ENCODE measurements at places on chromosomes 3 and 15.

DNA sequence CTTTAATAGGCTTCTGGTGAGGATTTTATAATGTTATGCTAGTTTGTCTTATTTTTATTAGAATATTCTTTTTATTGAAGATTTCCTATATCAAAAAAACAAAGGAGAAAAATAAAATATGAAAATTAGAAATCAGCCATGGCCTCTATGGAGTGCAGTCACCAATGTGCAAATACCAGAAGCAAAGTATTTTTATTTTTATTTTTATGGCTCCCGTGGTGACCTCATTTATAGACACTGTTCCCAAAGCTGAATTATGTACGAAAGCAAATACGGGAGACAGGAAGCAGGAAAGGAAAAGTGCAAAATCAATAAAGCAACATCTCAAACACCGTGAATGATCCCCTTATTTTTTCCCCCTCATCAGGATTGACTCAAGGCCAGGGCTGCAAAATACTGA is 35.1 kb downstream of the DAZL start:
- H3K27ac ChIP-seq: no peak overlapping the region
- H3K4me1 ChIP-seq: no peaks in the 10 kb centered on the region
- no peak overlapping the region for H3K4me3 ChIP-seq
- no peaks in the 10 kb centered on the region for H3K36me3 ChIP-seq

DNA sequence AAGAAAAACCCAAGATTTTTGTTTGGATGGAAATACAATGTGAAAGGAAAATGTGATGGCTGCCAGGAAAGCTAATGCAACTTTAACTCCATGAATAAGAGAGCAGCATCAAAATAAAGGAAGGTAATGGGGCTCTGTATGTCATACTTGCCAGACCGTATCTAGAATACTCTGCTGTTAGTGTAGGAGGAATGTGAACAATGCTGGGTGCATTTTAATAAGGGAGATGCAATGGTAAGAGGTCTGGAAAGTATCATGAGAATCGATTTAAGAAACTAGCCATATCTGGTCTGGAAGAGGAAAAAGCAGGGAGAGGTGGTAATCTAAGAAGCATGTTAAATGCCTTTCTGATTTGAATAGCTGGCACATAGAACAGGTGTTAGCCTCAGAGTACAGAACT is 239.6 kb downstream of the GBE1 start:
- no peaks in the 10 kb centered on the region for H3K36me3 ChIP-seq
- no peaks in the 10 kb centered on the region for H3K27me3 ChIP-seq
- H3K4me1 ChIP-seq: no peaks in the 10 kb centered on the region
- no peak overlapping the region for H3K27ac ChIP-seq
- no peak overlapping the region for H3K4me3 ChIP-seq

- H3K4me3 ChIP-seq: no peak overlapping the region
- H3K27me3 ChIP-seq: no peaks in the 10 kb centered on the region
- H3K4me1 ChIP-seq: no peaks in the 10 kb centered on the region
Observed at GRCh38 chr3:119570229-119570628, 9.1 kb upstream of the ADPRH start.

DNA sequence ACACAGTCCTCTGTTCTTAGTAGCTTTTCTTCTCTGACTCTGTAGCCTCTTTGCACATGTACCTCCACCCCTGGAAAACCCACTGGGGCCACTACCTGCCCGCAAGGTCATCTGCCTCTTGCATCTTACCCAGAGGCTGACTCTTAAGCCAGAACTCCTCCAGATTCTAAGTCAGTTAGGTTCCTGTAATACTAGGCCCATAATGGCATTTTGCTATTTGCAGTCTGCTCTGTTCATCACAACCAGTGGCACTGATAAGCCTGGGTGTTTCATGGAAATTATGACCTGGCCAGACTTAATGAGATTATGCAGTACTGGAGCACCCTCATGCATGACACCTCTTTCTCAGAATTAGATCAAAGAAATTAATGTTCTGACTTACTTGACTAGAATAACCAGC is 31.7 kb upstream of the ATG7 start:
- H3K27ac ChIP-seq: no peak overlapping the region
- H3K4me3 ChIP-seq: no peak overlapping the region
- peaks cover 8% of the 10 kb centered on the region for H3K36me3 ChIP-seq

GRCh38 chr3:188403404-188403803 is 249.4 kb downstream of the LPP start:
- peaks cover 27% of the 10 kb centered on the region for H3K36me3 ChIP-seq
- H3K27me3 ChIP-seq: no peaks in the 10 kb centered on the region
- no peak overlapping the region for H3K4me3 ChIP-seq
- H3K27ac ChIP-seq: no peak overlapping the region

DNA sequence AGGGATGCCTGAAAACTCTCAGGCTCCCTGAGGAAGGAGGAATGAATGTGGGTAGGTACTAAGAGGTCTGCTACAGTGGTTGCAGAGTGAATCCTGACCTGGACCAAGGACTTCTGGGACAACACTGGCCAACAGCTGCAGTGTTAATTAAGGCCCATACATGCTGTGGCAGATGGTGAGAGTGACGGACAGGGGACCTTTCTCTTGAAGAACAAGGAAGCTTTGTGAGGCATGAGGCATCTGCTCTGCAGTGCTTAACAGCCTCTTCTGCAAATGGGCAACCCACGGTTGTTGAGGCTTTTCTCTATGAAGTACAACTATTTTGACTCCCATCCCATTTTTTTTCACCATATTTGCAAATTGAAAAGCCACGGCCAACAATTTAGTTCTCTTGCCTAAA is 26.6 kb upstream of the ACAN start:
- peaks cover 17% of the 10 kb centered on the region for H3K27me3 ChIP-seq
- DNase-seq: no peak
- H3K4me3 ChIP-seq: no peak overlapping the region
- H3K36me3 ChIP-seq: no peaks in the 10 kb centered on the region
- no peak overlapping the region for H3K27ac ChIP-seq

- no peak overlapping the region for H3K4me3 ChIP-seq
- H3K4me1 ChIP-seq: peaks cover 5% of the 10 kb centered on the region
- DNase-seq: no peak
- peaks cover 19% of the 10 kb centered on the region for H3K36me3 ChIP-seq
Observed at GRCh38 chr15:41669701-41670100, 9.5 kb downstream of the MGA start.

GRCh38 chr3:67683522-67683921 is 29.1 kb upstream of the SUCLG2 start:
- DNase-seq: no peak
- no peak overlapping the region for H3K27ac ChIP-seq

- H3K36me3 ChIP-seq: no peaks in the 10 kb centered on the region
- DNase-seq: no peak
- no peaks in the 10 kb centered on the region for H3K27me3 ChIP-seq
- H3K27ac ChIP-seq: no peak overlapping the region
Observed at GRCh38 chr15:96771035-96771434, 440.5 kb downstream of the NR2F2 start.

DNA sequence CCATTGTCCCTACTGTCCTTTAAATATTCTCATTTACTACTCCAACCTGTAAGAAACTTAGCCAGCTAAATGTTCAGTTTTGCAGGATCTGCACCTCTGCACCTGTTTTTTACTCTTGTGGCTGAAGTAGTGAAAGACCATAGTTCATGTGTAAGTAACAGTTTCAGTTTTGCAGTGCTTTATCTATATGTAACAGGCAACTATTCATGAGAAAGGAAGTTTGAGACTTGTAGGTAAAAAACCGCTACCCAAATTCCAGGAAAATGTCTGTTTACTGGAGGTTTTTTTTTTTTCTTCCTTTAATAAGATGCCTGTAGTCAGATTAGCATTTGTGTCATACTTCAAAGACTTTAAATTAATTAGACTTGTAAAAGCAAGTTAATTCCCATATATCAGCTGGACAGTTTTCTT is 25.4 kb upstream of the MBNL1 start:
- no peaks in the 10 kb centered on the region for H3K27me3 ChIP-seq
- H3K27ac ChIP-seq: no peak overlapping the region
- no peak overlapping the region for H3K4me3 ChIP-seq
- H3K4me1 ChIP-seq: no peaks in the 10 kb centered on the region

GRCh38 chr3:170528726-170529125 is 57.1 kb downstream of the SLC7A14 start:
- no peaks in the 10 kb centered on the region for H3K4me1 ChIP-seq
- no peak overlapping the region for H3K27ac ChIP-seq
- no peak for DNase-seq
- no peaks in the 10 kb centered on the region for H3K27me3 ChIP-seq
- H3K4me3 ChIP-seq: no peak overlapping the region

GRCh38 chr3:130968221-130968620 is 58.4 kb downstream of the ASTE1 start:
- no peaks in the 10 kb centered on the region for H3K4me1 ChIP-seq
- H3K27me3 ChIP-seq: no peaks in the 10 kb centered on the region
- H3K36me3 ChIP-seq: peaks cover 11% of the 10 kb centered on the region
- peak; percentile 21 for DNase-seq

DNA sequence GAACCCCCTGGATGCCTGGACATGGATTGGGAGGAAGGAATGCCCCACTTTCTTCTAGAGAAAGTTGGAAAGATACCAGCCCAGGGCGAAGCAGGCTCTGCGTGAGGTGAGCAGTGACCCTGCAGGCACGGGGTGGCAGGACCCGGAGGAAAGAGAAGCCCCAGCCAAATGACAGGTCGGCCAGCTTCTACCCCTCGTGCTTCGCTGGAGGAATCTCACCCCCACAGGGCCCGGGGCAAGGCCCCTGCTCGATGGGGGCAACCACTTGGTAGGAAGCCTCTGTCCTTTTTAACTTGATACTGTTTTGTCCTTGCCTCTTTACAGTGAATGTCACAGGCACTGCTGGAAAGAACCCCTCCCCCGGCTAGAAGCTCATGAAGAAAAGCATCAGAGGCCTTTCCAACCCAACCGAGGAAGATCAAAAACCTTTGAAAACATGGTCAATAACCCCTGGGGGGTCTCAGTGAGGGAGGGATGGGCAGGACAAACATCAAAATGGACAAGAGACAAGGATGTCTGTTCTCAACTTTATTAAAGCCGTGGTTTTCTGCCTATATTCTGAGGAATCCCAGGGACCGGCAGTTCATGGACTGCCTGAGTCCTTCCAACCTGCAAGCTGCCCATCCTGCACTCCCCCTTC is 54.4 kb downstream of the SH3BP5 start:
- H3K27ac ChIP-seq: no peak overlapping the region
- peaks cover 13% of the 10 kb centered on the region for H3K4me1 ChIP-seq
- DNase-seq: no peak
- no peak overlapping the region for H3K4me3 ChIP-seq

GRCh38 chr3:52036829-52037228 is 19.5 kb downstream of the DUSP7 start:
- peaks cover 2% of the 10 kb centered on the region for H3K4me1 ChIP-seq
- H3K27ac ChIP-seq: no peak overlapping the region
- H3K27me3 ChIP-seq: no peaks in the 10 kb centered on the region
- H3K36me3 ChIP-seq: no peaks in the 10 kb centered on the region
- H3K4me3 ChIP-seq: no peak overlapping the region

DNA sequence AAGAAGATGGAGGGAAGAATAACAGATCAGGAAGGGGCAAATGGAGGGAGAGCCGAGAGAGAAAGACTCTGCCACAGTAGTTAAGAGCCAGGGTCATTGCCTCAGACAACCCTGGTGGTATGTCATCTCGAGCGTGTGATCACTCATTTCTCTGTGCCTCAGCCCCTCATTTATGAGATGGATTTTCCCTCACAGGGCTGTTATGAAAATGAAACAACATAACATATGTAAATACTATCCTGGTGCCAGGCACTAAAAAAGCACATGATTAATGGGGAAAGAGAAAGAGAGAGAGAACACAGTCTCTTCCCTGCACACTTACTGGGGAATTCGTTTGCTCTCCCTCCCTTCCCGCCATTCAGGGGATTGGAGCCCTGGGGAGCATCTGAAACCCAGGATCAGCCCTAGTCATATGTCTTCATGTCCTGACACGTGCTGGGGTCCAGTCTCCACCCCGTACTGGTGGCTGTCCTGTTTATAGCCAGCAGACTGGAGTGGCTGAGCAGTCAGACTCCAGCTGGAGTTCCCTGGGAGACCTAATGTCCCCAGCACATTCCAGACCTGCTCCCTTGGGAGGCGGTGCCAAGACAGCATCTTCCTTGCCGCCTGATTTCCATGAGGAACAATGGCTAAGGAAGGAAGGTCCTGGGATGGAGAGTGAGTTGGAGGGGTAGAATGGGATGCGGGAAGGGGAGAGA is 14.7 kb upstream of the AMOTL2 start:
- H3K4me3 ChIP-seq: no peak overlapping the region
- no peaks in the 10 kb centered on the region for H3K4me1 ChIP-seq
- H3K27ac ChIP-seq: no peak overlapping the region
- no peak for DNase-seq
- no peaks in the 10 kb centered on the region for H3K27me3 ChIP-seq

DNA sequence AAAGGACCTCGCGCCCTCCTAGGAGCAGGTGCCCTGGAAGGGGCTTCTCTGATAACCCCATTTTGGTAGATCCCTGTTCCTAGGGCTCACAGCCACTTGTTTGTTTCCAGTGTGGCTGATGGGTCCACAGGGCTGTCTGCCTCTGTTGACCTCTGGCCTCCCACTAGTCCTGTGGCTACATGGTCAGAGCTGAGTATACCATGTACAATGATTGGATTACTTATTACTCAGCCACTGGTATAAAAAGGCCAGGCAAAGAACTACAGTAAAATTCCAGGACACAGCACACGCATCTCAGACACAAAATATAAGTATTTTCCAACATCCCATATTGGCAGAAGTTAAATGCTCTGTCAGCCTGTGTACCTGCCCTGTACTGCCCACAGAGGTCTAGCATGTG is 277.3 kb downstream of the GABRG3 start:
- peaks cover 15% of the 10 kb centered on the region for H3K27me3 ChIP-seq
- DNase-seq: no peak
- no peaks in the 10 kb centered on the region for H3K36me3 ChIP-seq

DNA sequence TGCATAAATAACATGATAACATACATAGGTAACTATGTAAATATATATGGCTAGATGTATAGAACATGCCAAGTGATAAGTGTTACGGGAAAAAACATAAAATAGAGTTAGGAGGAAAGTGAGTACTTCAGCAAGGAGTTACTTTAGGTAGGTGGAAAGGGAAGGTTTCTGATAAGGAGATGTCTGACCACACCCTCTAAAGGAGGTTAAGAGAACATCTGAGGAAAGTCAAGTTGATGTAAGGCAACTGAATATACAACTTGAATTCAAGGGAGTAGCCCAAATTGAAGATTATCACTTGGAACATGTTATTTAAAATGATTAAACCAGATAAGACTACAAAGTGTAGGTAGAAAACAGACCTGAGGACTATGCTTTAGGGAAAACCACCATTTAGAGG is 13.8 kb downstream of the PIERCE2 start:
- H3K27ac ChIP-seq: no peak overlapping the region
- no peaks in the 10 kb centered on the region for H3K36me3 ChIP-seq
- no peak overlapping the region for H3K4me3 ChIP-seq
- H3K4me1 ChIP-seq: peaks cover 3% of the 10 kb centered on the region

DNA sequence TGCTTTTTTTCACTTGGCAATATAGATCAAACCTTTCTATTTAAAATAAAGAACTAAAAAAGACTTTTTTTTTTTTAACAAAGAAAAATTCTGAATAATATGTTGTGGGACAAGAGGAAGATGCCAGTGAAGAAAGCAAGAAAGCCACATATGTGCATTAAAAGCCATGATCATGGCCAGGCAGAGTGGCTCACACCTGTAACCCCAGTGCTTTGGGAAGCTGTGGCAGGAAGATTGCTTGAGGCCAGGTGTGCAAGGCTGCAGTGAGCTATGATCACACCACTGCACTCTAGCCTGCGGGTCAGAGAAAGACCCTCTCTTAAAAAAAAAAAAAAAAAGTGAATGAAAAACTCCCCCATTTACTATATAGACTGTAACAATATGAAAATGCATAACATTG is 23.9 kb downstream of the C2CD4B start:
- no peak overlapping the region for H3K27ac ChIP-seq
- no peaks in the 10 kb centered on the region for H3K27me3 ChIP-seq
- no peaks in the 10 kb centered on the region for H3K4me1 ChIP-seq
- DNase-seq: no peak
- H3K4me3 ChIP-seq: no peak overlapping the region
- no peaks in the 10 kb centered on the region for H3K36me3 ChIP-seq

Measured in mesenchymal stem cell (in vitro differentiated cells and primary cell).